ENCODE measurements at places on chromosomes 7 and 10. TPM values are rescaled to one million over a fixed set of nuclear protein-coding genes. Genes with fewer than 3 reads are reported as not detected.

- peak overlapping the region; percentile 75 for H3K27ac ChIP-seq
- DNase-seq, result no peak
- H3K27me3 ChIP-seq, result no peaks in the 10 kb centered on the region
- H3K36me3 ChIP-seq, result no peaks in the 10 kb centered on the region
Observed at GRCh38 chr10:97547271-97547600, 25.3 kb upstream of the ANKRD2 start.

- DNase-seq, result no peak
- H3K4me1 ChIP-seq, result no peaks in the 10 kb centered on the region
- H3K27ac ChIP-seq, result no peak overlapping the region
- H3K27me3 ChIP-seq, result peaks cover 21% of the 10 kb centered on the region
- no peak overlapping the region for H3K4me3 ChIP-seq
- H3K36me3 ChIP-seq, result no peaks in the 10 kb centered on the region
Observed at GRCh38 chr7:26081638-26082037, 70.4 kb upstream of the NFE2L3 start.

TDRD1 gene
- total RNA-seq, result not detected

GRCh38 chr10:20598590-20598989, 298.5 kb downstream of the NEBL start:
- no peaks in the 10 kb centered on the region for H3K36me3 ChIP-seq
- H3K27me3 ChIP-seq, result no peaks in the 10 kb centered on the region
- H3K4me3 ChIP-seq, result no peak overlapping the region

MMP21 gene
- total RNA-seq, result not detected

FKBP9 gene
- 129 TPM for total RNA-seq

DNA sequence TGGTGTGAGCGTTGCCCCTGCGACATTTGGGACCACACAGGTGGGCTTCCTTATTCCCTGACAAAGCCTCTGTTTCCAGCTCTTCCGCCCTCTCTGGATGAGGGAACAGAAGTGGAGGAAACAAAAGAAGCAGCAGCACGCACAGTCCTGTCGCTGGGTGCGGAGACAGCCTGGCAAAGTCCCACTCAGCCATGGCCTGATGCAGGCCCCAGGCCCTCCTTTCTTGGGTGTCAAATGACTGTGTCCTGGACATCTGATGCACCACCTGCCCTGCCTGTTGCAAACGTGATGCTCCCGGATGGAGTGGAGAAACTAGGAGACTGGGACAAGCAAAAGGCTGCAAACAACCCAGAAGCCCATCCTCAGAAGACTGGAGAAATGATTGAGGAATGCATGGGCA, 20.7 kb downstream of the ZMIZ2 start:
- peak overlapping the region; percentile 82 for H3K27ac ChIP-seq
- H3K4me3 ChIP-seq, result no peak overlapping the region
- DNase-seq, result no peak

- H3K27me3 ChIP-seq, result no peaks in the 10 kb centered on the region
- no peak overlapping the region for H3K4me3 ChIP-seq
- no peaks in the 10 kb centered on the region for H3K4me1 ChIP-seq
- no peak for DNase-seq
Observed at GRCh38 chr7:112074464-112074863, 131.7 kb downstream of the DOCK4 start.
